ENCODE measurements at places on chromosomes 11 and 22.

GRCh38 chr11:86035164-86035563 is 33.7 kb downstream of the PICALM start:
- DNase-seq = no peak

GRCh38 chr11:22163394-22163797 is 29.5 kb upstream of the ANO5 start:
- DNase-seq = no peak

DNA sequence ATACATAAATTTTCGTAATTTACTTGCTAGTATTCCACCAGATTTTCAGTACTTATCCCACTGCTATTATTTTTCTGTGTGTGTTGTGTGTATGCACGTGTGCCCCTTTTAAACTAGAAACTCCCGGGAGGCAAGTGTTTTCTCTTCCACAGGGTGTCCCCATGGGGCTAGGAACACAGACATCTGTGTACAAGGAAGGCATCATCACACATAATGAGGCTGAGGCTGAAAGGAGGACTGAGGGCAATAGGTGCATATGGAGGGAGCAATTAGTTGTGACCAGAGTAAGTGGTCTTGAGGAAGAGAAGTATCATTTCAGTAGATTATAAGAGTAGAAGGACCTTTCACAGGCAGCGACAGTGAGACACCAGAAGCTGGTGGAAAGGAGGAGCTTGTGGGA is 2.1 kb upstream of the DPAGT1 start:
- DNase-seq = no peak

DNA sequence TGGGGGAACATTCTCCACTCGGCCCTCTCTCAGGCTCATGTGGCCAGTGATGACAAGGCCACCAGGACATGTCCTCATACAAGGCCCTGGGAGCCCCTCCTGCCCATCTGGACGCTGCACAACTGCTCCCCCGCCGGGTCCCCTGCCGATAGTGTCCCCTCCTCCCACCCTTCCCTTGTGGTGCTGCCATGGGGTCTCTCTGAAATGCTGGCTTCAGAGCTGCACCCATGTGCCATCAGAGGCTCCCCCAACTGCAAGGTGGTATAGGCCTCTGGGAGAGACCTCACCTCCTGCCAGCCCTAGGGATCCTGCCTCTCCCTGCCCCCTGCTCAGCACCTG is 113.0 kb downstream of the KCNQ1OT1 start:
- no peak for DNase-seq

GRCh38 chr11:105130189-105130813 is 9.3 kb downstream of the CARD18 start:
- no peak for DNase-seq

DNA sequence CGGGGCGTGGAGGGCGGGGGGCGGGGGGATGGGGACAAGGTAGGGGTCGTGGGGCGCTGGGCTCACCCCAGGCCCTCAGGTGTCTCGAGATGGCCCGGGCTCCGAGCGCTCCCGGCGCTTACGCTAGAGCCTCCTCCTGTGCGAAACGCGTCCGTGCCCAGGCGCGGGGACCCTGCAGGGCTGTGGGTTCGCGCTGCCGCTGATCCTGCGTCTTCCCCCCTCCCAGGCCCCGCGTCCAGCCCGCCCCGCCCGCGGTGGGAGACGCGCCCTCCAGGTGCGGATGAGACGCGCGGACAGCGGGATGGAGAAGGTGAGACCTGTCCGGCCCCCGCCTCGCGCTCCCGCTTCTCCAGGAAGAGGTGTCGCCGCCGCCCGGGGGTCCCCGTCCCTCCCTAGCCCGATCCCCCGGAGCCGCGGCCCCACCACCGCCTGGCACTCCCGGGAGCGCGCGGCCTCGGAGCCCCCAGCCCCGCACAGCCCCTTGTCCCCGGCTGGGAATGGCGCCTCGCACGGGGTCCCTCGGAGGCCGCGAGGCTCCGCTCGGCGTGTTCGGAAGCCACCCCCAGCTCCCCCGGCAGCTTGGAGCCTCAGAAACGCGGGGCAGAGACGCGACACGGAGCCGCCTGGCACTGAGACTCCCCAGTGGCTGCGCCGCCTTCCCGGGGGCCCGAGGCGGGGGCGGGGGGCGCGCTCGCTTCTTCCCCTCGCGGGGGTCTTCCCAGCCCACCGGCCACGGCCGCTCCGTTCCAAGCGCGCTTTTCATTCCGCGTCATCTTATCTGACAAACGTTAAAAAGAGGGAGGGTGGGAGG is 27.6 kb upstream of the TOLLIP start:
- DNase-seq = peak; percentile 37

- no peak for DNase-seq
Measured at GRCh38 chr22:44319685-44320084, 6.9 kb upstream of the SHISAL1 start.

- DNase-seq = no peak
Measured at GRCh38 chr22:33726294-33726734, 194.0 kb downstream of the LARGE1 start.

DNA sequence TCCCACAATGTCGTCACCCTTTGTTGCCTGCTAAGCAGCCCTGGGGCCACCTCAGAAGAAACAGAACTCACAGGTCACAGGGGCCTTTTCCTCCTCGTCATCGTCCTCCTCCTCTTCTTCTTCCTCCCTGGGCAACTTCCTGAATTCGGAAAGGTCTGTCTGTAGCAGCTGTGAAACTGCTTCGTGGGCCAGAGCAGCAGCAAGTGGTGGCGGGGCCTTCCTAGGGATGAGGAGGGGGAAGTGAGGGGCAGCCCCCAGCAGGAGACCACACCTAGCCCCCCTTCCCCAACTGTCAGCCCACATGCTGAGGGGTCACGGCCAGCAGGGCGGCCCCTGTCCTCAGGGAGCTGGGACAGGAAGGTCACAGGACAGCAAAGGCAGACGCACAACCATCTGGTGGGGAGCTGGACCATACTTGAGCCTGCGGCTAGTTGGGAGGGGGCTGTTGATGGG is 13.2 kb downstream of the PPM1F start:
- no peak for DNase-seq

- no peak for DNase-seq
Measured at GRCh38 chr22:47168900-47169800, 406.7 kb downstream of the TBC1D22A start.

- no peak for DNase-seq
Measured at GRCh38 chr11:67999201-67999629, 4.7 kb downstream of the UNC93B1 start.

DNA sequence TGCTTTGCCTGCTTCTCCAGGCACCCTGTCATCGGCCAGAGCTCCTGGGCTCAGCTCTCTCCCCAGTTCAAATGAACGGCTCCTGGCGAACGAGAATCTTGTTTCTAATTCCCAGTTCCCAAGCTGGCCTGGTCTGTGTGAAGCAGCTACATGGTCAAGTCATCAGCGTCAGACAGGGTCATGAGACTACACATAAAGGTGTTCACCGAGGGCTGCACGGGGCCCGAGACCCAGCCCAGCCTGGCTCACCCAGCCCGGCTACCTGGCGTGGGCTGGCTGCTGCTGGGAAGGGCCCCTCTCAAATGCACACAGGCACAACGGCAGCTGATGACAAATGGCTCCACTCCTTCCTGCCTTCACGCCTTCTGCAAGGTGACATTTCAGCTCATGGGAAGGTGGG is 14.6 kb upstream of the CELSR1 start:
- DNase-seq = no peak

GRCh38 chr22:50728523-50728931 is 9.5 kb upstream of the ACR start:
- no peak for DNase-seq

- DNase-seq = no peak
Measured at GRCh38 chr22:25881210-25881755, 139.3 kb downstream of the MYO18B start.

- DNase-seq = no peak
Measured at GRCh38 chr22:41057076-41057475, 35.3 kb upstream of the EP300 start.

DNA sequence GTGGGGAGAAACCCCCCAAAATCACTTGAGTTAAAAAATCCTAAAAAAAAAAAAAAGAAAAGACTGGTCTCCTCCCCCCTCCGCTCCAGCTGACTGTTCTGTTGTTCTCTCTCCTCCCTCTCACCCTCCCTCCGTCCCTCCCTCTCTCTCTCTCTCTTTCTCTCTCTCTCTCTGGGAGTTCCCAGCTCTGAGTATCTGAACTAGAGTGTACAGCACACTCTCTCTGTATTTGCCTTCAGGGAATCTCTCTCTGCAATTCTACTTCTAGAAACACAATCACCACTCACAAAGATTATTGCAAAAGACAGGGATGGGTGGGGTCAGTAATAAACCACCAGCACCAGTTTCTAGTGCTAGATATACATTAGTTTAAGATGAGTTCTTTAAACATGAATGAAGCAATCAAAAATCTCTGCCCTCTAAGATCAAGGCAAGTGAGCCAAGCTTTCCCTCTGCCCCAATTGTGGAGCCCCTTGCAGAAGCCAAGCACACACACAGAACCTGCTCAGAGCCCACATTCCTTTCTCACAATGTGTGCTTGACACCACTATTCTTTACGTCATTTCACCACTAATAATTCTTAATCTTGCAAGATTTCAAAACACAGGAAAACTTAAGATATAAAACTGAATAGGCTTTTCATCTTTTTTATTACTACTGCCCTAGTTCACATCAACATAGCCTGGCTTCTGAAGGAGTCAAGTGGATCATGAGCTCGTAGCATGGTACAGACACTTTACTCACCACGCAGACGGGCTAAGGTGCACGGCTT is 133.5 kb downstream of the RBFOX2 start:
- DNase-seq = no peak

DNA sequence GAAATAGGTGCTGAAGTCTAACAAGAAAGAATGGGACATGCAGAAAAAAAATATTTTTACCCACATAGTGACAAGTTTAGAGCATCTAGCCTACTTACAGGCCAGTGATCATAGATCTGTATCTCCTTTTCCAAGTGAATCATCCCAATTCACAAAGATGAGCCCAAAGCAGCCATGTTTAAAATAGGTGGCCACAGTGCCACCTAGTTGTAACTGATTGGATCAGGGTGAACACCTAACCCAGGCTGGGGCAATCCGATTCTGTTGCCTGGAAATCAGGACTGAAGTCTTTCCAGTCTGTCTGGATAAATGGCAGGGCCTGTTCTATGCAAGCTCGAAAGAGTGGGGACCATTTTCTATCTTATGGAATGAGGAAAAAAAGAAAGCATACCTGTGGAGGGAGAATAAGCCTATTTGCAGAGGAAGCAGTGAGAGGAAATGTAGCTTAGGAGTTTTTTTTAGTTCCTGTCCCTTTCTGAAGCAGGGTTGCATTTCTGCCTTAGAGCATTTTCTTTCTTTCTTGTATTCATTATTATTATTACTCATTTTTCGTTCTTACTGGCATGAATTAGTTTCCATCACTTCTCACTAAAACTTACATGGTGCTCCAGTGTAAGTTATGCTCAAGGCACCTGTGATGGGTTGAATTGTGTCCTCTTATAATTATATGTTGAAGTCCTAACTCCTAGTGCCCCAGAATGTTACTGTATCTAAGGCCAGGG is 113.2 kb upstream of the RAG2 start:
- no peak for DNase-seq

GRCh38 chr11:124101737-124102136 is 13.5 kb upstream of the VWA5A start:
- DNase-seq = no peak

DNA sequence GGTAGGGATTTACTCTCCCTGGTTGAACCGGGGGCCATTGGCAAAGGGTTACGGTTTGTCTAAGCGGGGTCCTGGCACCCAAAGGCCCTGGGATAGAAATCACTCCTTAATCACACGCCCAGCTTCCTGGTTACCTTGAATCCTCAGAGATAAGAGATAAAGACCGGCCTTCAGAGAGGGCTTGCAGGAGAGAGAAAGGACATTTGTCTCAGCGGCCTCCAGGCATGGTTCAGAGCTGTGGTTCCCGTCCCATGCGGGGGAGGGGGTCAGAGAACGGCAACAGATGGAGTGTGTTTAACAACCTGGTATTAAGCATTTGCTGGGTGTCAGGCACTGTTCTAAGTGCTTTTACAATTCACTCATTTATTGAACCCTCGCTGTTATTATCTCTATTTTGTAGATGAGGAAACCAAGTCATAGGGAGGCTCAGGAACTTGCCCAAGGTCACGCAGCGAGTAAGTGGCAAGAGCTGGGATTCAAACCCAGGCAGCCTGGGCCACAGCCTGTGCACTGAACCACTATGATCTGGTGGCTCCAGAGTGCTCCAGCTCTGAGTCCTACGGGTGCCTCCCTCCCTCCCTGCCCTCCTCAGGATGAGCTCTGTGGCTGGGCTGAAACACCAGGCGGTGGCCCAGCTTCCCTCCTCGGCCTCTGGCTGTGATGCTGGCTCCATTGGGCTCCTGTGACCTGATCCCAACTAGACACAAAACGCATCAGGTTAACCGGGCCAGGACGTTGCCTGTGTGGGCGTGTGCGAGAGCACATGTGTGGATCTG is 18.6 kb downstream of the LRRC10B start:
- no peak for DNase-seq

DNA sequence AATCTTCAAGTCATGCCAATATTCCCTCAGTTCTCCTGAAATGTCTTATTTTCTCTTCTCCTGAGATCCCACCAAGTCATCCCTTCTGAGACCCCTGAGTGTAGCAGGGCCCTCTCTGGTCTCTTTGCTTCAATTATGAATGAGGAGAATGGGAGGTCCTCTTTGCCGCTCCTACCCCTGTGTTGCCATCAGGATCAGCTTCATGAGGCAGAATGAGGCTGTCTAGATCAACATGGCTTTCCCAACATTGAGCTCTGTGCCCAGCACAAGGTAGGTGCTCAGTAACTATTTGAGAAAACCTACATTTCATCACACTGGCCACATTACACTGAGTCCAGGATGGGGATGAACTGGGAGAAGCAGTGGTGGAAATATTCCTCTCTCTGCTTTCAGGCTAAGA is 107.2 kb downstream of the ZNF280B start:
- no peak for DNase-seq

DNA sequence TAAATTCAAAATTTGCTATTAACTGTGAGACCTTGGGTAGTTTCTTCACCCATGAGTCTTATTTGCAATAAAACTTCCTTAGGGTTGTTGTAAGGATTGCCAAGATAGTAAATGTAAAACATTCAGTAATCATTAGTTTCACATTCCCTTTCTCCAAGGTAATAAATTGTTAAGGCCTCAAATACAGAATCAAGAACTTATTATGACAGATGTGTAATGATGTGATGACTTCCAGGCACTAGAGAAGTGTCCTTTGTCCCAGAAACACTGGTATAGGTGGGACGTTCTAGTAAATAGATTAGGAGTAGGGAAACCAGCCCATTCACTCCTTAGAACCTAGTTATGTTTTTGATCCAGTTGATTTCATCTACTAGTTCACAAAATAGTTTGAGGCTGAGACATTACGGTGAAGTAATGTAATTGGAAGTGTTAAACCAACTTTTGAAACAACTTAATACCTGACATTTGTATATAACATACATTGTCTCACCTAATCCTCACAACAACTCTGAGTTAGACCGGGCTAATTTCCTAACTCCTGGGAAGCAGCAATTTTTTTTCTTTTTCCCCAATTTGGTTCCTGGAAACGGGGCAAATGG is 25.5 kb downstream of the CTNND1 start:
- DNase-seq = no peak

- no peak for DNase-seq
Measured at GRCh38 chr22:38802671-38803121, 8.8 kb upstream of the DNAL4 start.

GRCh38 chr11:97544431-97544830 is 1154.6 kb downstream of the JRKL start:
- no peak for DNase-seq

All from T follicular helper cell (primary cell).